ENCODE measurements at places on chromosomes 16 and 17. TPM values are rescaled to one million over a fixed set of nuclear protein-coding genes. Genes with fewer than 3 reads are reported as not detected.
A peak's percentile ranks its signal among the peaks of the same experiment; 100 is the strongest.

DNA sequence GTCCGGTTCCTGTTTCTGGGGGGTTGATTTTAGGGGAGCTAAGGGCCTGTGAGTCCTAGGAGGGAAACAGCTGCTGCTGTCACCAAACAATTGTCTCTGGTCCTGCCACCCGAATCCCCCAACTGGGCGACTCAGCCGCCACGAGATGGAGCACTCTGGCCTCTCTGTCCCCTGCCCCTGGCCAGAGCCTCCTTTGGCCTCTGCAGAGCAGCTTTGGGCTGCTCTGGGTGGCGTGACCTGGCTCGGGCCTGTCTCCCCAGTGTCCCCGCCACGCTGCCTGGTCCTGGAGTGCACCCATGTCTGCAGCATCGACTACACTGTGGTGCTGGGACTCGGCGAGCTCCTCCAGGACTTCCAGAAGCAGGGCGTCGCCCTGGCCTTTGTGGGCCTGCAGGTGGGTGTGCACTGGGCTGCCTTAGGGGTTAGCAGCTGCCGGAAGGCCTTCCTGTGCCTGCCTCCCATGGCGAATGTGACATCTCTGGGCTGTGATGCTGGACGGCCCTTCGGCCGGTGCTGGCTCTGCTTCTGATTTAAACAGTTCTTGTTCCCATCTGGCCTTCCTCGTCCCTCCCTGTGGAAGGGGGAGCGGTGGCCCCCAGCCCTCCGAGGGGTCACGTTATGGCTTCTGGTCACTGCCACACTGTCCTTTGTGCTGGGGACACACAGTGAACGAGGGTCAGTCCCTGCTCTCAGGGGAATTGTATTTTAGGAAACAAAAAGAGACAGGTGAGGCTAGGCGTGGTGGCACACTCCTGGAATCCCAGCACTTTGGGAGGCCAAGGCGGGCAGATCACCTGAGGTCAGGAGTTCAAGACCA is 11.6 kb upstream of the RNF213 start:
- DNase-seq = no peak

DNA sequence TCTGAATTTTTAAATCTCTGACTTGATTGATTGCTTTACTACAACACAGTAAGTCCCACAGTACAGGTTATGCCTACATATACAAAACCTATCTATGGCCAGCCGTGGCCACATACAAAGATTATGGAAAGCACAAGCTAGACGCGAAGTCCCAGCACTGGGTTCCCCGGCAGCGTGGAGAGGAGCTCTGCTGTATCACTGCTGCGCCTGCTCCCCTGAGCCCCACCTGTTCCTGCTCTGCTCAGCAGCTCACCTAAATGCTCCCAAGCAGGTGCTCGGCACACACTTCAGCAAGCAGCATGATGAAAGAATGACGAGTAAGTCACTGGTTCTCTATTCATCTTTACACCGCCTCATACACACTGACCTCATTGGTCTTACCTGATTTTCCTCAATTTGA is 20.6 kb downstream of the ZDHHC7 start:
- no peak for DNase-seq

SLC9A5 gene
- total RNA-seq = 2.2 TPM

- DNase-seq = no peak
Observed at GRCh38 chr17:11610999-11611566, 12.8 kb downstream of the DNAH9 start.

DNA sequence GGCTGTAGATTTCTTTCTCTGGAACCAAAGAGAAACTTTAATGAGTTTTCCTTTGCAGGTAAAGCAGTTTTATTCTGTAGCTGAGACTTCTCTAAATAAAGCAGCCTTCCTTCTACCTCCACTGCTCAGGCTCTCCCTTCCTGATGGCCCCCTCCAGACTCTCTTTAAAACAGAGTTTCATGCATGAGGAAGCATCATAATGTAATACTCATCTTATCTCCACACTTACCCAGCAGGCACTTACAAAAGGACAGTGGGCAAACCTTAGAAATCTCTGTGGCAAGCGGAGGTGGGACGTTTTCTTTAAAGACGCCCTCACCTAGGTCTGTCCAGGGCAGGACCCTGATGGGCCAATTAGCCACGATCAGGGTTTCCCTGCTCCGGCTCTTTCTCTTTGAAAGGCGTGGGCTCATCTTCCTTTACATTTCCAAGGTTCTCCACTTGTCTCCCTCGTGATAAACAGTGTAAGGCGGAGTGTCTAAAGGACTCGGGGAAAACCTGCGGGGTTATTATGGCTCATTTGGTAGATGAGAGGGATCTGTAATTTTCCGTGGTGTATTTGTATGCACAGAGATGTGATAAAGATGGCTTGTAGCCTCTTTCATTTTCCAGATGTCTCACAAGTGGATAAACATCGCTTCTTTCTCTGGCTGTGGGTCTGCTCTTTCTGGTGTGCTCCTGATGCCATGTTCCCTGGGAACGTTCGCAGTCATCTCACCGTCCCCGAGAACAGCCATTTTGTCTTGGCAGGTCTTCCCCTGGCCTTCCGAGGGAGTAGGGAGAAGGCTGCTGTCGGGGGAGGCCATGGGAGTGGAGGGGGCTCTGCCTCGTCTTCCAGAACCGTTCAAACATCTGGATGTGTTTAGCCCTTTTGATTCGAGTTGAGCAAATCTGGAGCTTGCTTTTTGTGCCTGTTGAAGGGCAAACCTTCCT is 239.0 kb downstream of the CCDC182 start:
- DNase-seq = no peak

DNA sequence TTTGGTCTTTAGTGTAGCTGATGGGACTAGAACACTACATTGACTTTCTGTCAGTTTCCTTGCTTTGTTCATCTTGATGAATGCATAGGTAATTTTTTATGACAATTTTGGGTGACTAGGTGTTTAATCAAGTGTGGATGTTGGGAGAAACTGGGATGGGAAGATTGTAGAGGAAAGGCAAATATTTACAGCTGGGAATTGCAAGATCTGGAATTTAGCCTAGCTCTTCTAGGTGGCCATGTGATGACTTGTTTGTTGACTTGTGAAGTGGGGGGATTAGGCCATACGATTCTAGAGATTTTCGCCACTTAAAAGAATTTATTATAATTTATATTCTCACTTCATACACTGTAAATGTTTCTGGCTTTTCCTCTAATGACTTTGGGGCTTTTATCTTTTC is 480.3 kb upstream of the GOT2 start:
- DNase-seq = no peak

DNA sequence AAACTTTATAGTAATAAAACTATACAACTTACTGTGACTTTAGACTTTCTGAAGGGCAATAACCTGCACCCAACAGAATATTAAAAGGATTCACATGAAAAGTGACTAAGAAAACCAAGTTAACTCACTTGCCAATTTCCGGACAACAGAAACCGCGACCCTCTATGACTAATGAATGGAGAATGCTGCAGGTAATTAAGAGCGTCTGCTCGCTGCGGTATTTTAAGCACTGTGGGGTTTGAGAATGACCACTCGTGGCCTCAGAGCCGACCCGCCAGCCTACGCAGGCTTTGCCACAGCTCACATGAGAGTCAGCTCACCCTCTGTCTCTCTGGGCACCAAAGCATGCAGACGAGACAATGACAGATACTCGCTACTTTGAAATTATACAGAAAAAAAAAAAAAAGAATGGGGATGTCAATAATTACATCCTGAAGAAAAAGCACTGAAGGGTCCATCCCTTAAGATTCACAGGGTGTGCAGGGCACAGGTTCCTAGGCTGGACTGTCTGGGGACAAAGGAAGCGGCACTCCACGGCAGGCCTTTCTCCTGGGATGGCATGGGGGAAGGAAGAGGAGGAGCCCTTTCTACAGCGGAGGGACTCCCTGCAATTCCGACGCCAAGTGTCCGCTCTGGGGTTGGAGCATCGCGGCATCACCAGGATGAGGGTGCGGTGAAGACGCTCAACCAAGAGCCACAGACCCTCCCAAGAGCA is 35.0 kb downstream of the ZCCHC14 start:
- DNase-seq = peak; percentile 68

CPHXL2 gene
- total RNA-seq = not detected

DNA sequence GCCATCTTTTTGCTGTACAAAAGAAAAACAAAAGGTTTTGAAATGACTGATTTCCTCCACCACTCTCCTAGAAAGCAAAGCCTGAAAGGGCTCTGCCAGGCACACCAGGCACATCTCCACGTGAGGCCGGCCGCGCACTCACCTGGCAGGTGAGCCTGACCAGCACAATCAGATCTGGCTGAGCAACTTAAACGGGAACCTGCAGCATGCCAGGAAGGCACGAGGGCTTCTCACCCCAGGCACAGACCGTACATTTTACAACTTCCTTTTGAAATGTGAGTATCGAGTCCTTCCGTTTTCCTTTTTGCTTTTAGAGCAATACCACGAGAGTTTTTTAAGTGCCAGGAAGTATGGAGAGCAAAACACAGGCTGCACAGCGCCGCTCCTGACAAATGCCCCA is 22.5 kb downstream of the SLC38A10 start:
- no peak for DNase-seq

- no peak for DNase-seq
Observed at GRCh38 chr16:57677622-57678369, 9.7 kb downstream of the ADGRG3 start.

SMPD3 gene
- 50.7 TPM for total RNA-seq

GRCh38 chr17:73838815-73839214 is 194.6 kb upstream of the SDK2 start:
- no peak for DNase-seq

SLC5A2 gene
- total RNA-seq = 0.29 TPM

- DNase-seq = no peak
Observed at GRCh38 chr17:17472333-17472920, 4.4 kb upstream of the MED9 start.

DNA sequence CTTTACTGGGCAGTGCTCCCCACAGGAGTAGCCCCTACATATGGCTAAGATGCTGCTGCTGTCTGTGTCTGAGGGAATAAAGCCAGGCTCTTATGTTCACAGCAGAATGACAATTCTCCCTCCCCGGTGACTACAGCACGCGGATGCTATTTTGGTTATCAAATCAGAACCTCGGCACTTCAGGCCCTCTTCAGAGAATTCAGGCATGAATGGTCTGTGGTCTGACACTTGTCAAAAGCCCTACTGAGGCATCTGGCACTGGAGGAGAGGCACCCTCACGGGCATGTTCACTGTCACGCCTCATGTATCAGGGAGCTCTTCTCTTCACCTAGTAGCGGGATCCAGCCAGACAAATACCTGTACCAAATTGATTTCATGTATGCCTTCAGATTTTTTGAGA is 30.4 kb downstream of the KIAA0513 start:
- no peak for DNase-seq

- DNase-seq = no peak
Observed at GRCh38 chr17:82978765-82979349, 100.6 kb upstream of the METRNL start.

- no peak for DNase-seq
Observed at GRCh38 chr17:48307255-48307654, 122.8 kb downstream of the SKAP1 start.

DNA sequence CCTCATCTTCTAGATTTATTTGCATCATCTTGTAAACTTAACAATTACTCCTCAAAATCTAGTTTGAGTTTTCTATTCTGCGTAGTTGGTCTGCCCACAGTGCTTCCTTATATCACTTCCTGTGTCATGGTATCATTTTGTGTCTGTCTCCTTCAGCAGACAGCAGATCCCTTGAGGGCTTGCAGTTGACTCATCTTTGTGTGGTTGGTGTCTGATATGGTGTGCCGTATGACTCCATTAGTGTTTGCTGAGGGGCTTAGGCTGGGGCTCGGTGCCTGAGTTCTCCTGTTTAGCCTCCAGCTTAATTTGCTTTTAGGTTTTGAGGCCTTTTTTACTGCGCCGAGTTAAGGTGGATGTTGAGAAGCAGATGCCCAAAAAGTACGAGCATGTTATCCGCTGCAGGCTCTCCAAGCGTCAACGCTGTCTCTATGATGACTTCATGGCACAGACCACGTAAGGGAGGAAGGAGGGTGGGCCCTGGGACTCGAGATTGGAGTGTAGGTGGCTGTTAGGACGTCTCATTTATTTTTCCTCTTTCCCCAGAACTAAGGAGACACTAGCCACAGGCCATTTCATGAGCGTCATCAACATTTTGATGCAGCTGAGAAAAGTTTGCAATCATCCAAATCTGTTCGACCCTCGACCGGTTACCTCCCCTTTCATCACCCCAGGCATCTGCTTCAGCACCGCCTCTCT is 16.9 kb downstream of the SRCAP start:
- DNase-seq = no peak

DNA sequence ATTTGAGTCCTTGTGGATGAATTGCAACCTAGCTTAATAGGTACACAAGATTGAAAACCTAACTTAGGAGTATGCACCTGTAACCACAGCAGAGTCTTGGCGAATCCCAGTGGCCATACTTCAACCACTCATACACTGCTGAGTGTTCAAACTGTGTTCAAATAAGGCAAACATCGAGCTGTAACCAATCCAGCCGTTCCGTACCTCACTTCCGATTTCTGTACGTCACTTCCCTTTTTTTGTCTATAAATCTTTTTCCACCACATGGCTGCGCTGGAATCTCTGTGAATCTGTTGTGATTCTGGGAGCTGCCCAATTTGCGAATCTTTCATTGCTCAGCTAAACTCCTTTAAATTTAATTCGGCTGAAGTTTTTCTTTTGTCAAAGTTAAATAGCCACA is 190.6 kb downstream of the MAF start:
- no peak for DNase-seq
